ENCODE measurements at places on chromosomes 13 and 19.

DNA sequence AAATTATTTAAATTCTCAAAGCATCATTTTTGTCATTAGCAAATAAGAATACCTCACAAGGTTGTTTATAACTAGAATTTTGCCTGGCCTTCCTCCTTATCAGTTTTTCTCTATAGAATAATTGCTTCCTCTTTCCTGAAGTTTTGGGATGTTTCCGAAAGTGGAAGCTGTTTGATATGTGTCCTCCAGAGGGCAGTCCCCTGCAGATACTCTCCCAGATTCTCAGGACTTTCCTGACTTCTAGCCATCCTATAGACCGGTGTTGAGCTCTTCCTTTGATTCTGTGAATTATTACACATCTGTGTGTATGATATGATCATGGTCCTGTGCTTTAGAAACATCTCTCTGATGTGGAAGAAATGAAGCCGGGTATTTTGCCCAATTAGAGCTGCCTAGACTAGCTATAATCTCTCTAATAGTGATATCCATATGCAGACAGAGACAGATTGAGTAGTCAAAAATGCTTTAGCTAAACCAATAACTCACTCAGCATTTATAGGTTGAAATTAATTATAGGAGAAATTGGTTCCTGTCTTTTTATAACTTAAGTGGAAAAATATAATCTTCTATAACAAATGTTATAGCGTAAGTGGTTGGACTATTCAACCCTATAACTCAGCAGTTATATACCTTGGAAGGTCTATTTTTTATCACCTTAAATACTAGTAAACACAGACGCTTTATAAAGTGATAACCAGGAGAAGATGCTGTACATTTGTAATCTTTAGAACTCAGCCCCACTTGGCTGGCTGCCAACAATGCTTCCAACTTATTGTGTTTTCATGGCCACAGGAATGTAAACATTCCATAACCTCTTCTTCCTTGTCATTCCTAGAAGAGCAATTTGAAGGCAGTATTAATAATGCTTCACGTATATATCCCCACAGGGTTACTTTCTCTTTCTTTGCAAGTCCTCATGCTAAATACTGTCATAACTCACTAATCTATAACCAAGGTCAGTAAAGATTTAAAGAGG lies 201.0 kb upstream of the RXFP2 start:
- no peak for DNase-seq

DNA sequence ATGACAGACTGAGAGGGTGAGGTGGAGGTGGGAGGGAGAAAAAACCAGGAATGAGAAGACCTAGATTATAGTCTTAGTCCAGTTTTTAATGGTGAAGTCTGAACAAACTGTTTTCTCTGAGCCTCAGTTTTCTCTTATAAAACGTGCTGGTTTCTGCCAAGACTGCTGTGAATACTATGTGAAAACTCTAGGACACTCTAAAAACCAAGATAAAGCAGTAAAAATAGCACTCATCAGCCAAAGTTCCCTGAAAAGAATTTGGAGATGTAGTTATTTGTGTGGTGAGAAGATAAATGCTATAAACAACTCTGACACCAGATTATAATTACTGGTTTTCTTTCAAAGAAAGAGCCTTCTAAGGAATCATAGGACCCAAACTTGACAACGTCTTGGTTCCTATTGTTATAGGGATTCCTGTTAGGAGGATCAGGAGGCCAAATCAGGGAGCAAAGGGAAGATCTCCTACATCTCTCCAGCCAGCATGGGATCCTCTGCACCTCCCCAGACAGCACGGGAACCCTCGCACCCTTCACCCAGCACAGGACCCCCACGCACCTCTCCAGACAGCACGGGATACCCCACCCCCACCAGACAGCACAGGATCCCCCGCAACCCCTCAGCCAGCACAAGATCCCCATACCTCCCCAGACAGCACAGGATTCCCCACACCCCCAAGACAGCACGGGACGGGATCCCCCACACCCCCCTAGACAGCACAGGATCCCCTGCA lies 130.2 kb downstream of the MIPEP start:
- DNase-seq = no peak

DNA sequence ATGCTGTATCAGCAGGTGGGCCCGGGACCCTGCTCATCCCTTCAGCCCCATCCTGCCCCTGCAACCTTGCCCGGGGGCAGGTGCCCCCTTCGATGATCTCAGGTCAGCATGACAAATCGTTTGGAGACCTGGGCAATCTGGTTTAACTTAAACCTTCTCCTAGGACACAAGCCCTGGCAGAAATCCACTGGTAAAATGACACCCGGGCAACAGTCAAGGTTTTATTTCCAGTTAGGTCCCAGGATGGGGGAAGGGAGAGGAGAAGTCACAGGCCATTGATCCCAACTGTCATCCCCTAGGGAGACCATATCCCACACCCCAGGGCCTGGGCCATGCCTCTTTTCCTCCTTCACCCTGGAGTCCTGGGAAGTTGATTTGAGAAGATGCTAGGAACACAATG lies 1.8 kb upstream of the PLIN5 start:
- no peak for DNase-seq

DNA sequence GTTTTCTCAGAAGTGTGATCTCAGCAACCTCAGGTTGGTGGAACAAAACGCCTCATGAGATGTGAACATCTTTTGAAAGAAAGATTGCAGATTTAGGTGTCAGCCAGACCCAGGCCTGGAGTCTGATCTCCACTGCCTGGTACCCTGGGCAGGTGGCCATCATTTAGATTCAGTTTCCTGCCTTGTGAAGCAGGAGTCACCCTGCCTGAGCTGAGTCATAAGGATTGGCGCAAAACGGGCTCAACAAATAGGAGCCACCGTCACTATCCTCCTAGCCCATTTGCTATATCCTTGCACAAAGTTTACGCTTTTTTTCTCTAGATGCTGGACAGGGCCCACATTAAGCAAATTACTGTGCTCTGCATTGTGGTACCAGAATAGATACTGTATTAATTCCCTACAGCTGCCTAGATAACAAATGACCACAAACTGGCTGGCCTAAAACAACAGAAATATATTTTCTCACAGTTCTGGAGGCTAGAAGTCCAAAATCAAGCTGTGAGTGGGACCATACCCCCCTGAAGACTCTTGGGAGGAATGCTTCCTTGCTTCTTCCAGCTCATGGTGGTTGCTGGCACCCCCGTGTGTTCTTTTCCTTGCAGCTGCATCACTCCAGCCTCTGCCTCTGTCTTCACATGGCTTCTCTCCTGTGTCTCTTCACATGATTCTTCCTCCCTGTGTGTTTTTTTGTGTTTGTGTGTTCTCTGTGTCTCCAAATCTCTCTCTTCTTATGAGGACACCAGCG lies 38.2 kb downstream of the TNFSF11 start:
- no peak for DNase-seq

- no peak for DNase-seq
Observed at GRCh38 chr19:43748685-43749084, 6.1 kb downstream of the SMG9 start.

DNA sequence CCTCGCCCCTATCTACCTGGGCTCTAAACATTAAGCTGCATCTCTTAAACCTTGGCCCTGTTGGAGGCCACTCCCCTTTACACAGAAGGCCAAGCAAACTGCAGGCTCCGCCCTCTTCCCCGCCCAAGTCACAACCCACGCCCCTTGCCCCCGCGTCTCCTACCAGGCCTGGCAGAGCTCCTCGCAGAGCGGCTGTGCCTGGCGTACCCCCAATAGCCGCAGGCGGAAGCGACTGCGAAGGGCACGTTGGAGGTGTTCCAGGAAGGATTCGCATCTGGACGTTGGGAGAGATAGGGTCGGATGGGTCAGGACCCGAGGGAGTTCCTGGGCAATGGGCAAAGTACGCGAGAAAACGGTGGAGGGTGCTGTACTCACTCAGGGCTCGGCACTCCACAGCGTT lies 5.9 kb downstream of the RTBDN start:
- DNase-seq = no peak

GRCh38 chr13:80666782-80667552 lies 326.0 kb upstream of the SPRY2 start:
- no peak for DNase-seq

- DNase-seq = no peak
Observed at GRCh38 chr13:59621773-59622172, 542.0 kb downstream of the DIAPH3 start.

GRCh38 chr19:33530296-33530695 lies 8.7 kb upstream of the PEPD start:
- no peak for DNase-seq

DNA sequence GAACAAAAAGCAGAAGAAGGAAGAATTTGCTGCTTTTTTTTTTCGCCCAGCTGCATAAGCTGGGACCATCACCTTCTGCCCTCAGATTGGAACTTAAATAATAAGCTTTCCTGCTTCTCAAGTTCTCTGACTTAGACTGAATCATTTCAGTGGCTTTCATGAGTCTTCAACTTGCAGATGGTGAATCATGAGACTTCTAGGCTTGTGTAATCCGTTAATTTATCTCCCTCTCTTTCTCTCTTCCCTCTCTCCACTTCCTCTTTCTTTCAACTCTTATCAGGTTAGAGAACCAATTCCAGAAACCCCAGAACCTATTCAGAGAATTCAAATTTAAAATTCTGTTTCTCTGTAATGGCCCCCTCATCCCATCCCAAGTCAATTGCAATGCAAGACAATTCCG lies 1153.7 kb downstream of the PCDH9 start:
- DNase-seq = no peak

DNA sequence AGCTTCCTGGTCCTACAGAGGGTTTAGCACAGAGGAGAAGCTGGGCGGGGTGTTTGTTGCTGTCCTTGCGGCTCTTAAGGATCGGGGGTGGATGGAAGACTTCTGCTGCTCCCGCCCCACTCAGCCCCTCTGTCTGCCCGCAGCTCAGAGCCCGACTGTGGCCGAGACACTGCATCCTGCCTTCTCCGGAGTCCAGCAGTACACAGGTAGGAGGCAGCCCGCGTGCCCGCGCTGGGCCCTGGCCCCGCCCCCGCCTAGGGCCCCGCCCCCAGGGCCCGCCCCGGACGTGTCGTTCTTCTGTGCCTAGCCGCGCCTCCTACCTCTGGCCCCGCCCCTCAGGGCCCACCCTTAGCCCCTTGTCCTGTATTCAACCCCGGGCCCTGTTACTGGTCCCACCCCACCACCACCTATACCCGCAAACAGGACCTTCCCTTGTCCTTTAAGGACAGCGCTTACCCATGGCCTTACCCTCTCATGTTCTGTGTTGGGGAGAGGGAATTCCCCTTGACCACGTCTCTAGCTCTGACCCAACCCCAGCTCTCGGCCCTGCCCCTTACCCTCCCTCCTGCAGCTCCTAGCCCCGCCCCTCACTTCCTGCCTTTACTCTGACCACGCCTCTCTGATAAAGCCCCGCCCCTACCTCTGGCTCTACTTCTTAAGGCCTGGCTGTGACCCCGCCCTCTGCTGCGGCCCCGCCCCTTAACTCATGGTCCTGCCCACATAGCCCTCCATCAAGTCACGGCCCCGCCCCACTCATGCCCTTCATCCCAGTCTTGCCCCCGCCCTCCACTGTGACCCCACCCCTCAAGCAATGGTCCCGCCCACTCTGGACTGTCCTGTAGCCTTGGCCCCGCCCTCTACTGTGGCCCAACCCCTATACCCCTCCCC lies 60.5 kb downstream of the CELF5 start:
- no peak for DNase-seq

GRCh38 chr19:36987091-36987490 lies 71.0 kb downstream of the ZNF568 start:
- no peak for DNase-seq

DNA sequence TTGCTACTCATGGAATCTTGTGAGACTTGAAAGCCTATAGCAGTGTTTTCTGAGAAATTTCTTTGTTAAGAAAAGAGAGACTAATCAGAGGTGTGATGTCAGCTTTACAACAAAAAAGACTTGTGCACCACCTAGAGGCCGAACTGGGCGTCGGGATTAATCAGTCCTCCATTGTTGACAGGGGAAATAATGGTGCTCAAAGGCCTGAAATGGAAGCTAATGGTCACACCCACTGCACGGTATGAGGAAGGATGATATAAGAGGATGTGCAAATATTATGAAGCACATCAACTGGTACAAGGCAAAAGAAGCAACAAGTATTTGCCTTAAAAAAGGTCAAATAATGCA lies 480.2 kb upstream of the MIR17HG start:
- peak; percentile 50 for DNase-seq

DNA sequence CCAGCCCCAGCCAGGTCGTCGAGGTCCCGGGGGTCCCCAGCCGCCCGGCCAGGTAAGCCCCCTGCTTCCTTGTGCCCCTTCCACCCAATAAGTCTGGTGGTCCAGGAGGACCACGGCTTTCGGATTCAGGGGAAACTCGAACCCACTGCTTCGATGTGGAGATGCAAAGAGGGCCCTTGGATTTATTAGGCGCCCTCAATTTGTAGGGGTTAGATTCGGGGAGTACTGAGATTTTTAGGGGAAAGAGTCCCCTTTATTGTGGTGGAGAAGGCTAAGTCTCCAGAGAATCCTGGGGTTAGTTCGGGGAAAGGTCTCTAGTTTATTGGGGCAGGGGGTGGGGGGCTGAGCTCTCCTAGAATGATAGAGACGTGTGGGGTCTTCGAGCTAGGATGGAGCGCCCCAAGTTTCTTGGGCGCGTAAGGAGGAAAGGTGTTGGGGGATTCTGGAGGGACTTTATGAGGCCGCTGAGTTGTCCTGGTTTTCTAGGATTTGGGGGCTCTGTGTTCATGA lies 3.8 kb upstream of the LTBP4 start:
- no peak for DNase-seq

DNA sequence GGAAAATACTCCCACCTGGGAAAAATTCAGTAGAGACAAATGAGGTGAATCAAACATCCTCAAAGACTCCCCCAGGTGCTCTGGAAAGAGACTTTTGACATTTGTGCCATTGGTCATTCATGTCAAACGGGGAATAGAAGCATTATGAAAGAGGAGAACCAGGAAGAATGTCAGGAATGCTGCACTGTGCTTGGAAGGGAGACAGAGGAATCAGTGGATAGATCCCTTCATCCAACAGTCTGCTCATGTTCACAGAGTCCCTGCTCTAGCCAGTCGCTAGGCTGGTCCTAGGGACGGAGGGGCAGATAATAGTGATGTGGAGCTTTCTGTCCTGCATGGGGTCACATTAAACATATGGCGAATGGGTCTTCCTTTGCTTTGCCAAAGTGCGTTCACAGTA lies 384.4 kb downstream of the FGF9 start:
- DNase-seq = no peak

GRCh38 chr19:12617646-12618045 lies 6.9 kb downstream of the ZNF791 start:
- no peak for DNase-seq

DNA sequence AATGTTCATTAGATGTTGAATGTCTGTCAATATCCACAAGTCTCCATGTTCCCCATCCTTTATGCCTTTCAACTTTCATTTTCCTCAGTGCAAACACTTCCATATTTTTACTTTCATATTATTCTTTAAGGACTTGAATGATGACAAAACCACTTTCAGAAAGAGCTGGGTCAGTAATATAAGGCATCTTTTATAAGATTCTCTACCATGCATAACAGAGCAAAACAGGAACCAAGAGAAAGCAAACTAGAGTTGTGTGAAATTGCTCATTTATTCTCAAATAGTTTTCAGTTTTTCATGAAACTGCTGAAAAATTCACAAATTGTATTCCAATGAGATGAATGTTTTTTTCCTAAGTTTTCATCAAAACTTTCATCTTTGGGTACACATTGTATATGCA lies 1247.6 kb downstream of the PCDH17 start:
- DNase-seq = no peak
